ENCODE measurements at places on chromosomes 6 and 20.

DNA sequence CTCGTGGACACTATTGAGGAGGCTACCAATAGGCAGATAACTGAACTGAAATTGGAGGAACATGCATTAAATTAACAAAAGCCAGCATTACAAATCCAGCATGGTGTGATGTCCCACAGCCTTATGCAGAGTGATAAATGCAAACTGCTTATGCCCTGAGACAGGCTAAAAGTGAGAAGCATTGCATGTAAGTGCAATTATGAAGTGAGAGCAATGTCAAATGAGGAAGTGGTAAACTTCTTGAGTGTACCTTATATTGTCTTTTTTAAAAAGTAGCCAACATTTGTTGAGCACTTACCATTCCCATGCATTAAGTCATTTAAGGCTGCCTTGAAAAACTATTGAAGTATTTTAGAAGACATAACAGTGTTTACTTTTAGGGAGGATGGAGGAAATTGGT, 212.2 kb downstream of the TBC1D7 start:
- DNase-seq = no peak

DNA sequence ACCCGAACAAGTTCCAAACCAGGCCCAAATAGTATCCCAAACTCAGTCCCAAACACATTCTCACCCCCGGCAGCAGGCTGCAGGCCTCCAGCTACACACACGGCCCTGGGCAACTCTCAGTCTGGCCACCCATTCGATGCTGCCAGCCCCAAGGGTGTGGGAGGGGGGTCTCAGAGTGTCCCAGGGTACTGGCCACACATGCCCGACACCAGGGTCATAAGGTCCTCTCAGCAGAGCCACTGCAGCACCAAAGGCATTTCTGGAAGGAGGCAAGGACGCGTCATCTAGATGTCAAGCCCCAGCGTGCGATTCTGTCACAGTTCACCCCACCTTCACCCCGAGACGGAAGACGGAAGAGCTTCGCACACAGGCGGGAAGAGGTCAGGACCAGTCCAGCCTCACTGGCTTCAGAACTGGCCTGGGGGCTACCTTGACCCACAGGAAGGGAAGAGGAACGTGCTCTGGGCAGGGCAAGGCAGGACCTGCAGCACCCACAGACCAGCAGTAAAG, 9.5 kb downstream of the MYL9 start:
- no peak for DNase-seq

DNA sequence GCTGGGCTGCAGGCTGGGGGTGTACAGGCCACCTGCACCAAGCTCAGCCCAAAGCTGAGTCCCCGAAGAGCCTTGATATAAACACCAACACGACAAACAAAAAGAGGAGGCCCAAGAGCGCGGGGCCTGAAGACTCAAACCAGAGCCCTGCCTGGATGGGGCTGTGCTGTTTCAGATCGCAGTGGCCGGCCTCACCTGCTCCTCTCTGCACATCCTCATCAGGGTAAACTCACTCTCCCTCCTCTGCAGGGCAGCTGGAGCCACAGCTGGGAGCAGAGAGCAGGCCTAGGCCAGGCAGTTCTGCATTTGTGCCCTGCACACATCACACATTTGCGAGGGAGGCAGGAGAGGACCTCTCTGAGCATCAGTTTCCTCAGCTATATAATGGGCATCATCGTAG, 3.7 kb upstream of the RBM38 start:
- DNase-seq = no peak

- no peak for DNase-seq
Observed at GRCh38 chr20:13659288-13659687, 20.6 kb upstream of the TASP1 start.

DNA sequence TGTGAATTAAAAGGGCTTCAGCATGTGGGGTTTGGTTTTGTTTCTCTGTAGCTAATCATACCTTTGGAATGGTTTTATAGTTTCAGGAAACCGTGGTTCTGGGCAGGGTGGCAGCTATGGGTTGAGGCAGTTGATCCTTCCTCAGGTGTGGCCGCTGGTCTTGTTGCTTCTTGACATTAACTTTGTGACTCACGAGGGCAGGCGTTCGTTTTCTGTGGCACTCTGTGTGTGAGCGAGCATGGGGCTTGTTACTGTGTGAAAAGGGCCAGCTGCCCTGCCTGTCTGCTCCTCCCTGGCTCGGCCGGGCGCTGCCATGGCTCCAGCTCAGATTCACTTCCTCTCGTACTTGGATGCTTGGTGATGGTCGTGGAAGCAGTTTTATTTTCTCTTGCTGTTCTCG, 16.2 kb downstream of the DNAJC5 start:
- DNase-seq = no peak

GRCh38 chr6:3895312-3895653, 46.1 kb downstream of the FAM50B start:
- DNase-seq = no peak

DNA sequence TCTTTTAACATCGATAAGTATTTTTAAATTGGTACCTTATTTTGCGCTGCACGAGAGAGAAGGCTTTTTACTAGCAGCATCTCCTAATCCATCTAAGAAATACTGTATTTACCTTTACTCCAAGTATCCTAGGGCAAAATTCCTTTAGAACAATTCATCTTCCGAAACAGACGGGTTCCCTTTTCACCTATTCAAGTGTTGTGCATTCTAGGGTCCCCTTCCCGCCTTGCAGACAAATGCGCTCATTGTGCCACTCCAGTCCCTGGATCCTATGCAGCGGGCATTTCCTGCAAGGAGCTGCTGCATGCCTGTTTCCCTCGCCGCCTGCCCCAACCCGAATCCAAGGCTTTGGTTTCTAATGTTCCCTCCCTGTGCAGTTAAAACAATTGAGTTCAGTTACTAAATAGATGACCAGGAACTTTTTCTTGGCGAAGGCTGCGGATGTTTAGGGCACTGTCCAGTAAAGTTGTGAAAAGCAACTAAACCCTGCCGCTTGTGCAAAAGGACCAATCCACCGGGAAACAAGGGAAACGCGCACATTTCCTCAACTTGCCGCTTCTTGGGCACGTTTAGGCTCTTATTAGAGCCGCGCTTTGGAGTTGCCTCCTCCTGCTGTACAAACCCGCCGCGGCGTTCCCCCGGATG, 556 bp upstream of the SCAF8 start:
- no peak for DNase-seq

DNA sequence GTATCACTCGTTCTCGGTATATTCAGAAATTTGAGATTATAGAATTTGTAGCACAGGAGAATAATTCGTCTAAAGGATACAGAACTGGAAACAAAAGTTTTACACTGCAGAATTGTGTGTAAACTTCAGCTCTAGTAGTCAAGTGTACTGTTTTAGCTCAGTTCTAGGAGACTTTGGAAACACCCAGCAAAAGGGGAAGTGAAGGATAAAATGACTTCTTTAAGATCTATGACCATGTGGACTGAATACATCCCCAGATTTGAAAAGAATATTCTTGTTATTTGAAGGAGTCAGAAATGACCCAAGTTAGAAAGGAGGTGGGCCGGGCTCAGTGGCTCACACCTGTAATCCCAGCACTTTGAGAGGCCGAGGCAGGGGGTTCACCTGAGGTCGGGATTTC, 174.0 kb upstream of the FOXQ1 start:
- no peak for DNase-seq

DNA sequence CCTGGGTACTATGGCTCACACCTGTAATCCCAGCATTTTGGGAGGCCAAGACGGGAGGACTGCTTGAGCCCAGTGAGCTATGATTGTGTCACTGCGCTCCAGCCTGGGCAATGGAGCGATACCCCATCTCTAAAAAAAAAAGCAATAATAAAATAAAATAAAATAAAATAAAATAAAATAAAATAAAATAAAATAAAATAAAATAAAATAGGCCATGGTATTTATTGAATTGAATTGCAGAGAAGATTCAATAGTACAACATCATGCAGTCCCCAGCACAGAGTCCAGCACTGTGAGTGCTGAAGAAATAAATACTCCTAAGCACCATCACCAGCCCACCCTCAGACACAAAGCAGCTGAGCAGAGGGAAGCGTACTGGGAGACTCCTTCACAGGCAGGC, 144.7 kb downstream of the RALGAPA2 start:
- DNase-seq = no peak

DNA sequence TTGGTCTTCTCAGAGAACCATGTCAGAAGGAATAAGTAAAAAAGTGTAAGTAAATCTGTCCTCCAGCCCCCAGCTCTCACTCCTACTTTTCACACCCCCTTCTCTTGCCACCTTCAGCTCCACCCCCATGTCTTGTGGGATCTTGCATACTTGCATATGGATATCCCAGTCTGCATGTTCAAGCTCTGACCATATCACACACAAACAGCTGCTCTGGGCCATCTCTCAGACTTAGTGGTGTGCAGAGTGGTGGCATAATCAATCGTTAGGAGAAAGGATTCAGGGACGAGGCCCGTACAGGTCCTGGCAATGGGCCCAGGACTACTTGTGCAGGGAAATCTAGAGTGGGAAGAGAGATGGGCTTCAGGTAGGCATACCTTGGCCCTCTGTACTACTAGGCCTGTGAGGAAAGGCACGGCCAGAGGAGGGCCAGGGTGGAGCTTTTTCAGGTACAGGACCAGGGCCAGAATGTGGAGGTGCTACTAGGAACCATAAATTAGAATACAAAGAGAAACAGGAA, 112.0 kb upstream of the SGK1 start:
- DNase-seq = no peak

DNA sequence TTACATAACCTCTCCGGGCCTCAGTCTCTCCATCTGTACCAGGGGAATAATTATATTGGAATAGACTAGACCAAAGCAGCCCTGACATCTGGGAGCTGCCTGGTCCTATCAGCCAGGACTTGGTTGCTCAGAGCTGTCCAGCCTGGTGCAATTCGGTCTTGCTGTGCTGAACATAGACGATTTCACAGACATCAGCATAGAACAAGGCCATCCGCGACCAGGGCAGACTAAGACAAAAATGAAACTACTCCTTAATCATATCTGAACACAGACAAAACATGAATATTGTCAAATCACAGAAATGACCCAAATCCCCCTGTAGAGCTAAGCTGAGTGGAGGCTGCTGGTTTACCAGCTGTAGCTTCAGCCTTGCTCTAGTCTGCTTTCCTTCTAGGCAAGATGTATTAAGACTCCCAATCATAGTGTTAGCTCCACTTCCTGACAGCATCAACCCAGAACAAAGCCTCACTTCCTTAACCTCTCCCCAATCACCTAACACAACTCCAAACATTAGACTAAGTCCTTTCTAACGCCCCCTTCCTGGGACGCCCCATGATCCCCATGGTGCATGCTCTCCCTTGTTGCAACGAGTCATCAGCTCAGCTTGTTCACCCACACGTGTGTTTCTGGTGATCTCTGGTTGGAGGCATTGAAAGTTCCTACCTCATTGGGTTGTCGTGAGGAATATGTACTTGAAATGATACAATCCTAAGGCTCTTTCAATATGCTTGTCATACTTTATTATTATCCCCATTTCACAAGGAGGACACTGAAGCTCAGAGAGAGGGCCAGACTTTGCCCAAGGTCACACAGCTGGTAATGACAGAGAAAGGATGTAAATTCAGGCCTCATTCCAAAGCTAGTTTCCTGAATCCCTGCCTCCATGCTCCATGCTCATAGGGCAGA, 3.5 kb upstream of the MAPK13 start:
- DNase-seq = no peak

DNA sequence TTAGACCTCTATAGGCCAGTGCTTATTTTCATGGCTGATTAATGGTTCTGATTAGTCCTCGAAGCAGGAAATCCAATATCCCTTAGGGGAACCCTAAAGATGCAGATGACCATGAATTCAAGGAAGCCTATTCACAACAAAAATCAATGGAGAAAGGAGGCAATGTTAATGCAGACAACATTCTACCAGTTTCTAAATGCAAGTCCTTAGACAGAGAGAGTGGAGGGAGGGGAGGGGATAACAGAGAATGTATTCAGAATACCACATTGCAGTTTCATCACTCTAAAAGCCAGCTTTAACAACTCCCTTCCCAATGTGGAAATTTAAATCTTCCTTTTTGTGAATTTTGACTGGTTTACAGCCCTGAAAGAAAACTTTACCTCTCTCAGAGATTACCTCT, 87.1 kb upstream of the POU3F2 start:
- no peak for DNase-seq

- DNase-seq = no peak
Observed at GRCh38 chr20:24157213-24157612, 168.6 kb upstream of the GGTLC1 start.

GRCh38 chr6:168837254-168838036, 396.5 kb downstream of the SMOC2 start:
- no peak for DNase-seq

DNA sequence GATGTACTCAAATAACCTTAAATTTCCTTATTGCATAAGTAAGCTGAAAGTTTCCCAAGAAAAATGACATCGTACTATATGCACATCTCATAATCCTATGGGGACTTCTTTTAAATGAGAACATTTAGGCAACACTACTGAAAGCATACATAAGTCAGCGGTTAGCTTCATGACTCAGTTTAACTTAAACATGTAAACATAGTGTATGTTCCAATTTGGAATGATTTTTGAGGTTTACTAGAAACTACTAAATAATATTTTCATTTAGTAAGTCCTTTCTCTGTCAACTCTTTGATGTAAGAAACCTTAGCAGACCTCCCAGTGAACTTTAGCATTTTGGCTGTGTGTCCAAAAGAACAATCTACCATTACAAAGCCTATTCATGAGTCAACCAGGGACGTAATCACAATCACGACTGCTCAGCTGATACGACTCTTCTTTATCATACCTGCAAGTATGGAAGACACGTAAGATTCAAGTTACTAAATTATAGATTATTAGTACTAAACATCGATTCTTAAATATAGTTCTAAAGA, 19.3 kb downstream of the HIVEP2 start:
- no peak for DNase-seq

- no peak for DNase-seq
Observed at GRCh38 chr20:64233725-64234124, 21.8 kb upstream of the PCMTD2 start.

DNA sequence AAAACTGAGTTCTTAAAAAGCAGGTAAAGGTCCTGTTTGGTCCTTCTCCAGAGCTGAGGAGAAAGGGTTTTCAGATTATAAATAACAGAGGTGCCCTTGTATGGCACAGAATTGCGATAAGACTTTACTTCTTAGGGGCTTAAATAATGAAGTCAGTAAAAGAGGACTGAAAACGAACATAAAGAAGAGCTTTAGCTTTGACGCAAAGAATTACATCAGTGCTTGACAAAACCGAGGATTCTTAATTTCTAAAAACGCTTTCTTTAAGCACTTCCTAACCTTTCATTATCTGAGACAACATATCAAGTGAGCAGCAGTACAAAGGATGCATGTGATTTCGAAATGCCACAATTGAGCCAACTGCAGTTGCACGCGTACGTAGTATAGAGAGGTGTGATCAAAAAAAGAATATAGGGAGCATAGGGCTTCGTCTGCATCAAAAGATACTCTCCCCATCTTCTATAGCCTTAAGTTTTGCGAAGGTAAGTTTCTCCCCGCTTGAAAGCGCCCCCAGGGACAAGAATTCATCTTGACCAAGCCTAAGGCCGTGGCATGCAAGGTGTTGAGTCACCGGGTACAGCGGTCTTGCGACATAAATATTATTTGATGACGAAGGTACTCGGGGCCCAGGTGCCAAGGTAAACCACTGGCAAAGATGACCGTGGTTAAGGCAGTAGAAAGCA, 778 bp upstream of the LOC128125822 start:
- no peak for DNase-seq
